Mesenchymal stem cell (in vitro differentiated cells and primary cell): ENCODE measurements at places on chromosomes 6 and 20.

DNA sequence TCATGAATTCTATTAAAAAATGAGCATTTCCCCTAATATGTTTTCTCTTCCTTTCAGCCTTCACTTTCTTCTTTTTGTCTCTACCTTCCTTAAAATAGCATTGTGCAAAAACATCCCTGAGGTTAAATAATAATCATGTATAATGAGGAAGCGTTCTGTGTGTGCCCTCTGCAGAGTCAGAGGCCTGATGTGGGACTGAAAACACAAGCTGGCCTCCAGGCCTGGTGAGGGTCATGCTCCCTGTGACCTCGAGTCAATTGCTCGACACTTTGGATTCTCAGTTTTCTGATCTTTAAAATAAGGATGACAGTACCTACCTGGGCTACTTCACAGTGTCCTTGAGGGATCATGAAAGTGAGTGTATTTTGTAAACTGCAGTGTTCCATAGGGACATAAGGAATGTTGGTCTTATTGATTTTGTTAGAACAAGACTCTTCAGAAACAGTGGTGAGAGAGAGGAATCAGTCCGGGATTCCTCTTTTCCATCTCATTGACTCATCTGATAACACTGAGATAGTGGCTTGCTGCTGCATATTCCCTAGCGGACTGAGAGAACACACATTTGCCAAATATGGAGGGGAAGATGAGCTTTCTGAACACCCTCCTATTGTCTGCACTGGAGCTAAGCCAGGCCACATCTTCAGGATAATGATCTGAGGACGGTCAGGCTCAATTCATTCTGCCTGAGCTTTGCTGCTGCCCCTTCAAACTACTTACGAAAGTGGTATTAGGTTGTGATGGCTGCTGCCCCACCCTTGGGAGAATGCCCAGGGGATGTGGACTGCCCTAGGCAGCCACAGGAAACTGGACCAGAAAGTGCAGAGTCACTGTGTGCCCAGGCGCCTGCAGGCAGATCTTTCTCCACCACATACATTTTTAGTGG lies 39.6 kb upstream of the PDE7B start:
- no peaks in the 10 kb centered on the region for H3K4me1 ChIP-seq
- H3K4me3 ChIP-seq, result no peak overlapping the region
- DNase-seq, result peak; percentile 68
- H3K27me3 ChIP-seq, result no peaks in the 10 kb centered on the region
- no peaks in the 10 kb centered on the region for H3K36me3 ChIP-seq

- no peaks in the 10 kb centered on the region for H3K36me3 ChIP-seq
- no peaks in the 10 kb centered on the region for H3K4me1 ChIP-seq
- DNase-seq, result no peak
- H3K27me3 ChIP-seq, result no peaks in the 10 kb centered on the region
- H3K27ac ChIP-seq, result no peak overlapping the region
These were observed 299.1 kb downstream of the EPHA7 start for GRCh38 chr6:93120154-93120742.

GRCh38 chr20:63082308-63082938 lies 75.7 kb upstream of the BHLHE23 start:
- H3K4me3 ChIP-seq, result no peak overlapping the region
- no peaks in the 10 kb centered on the region for H3K4me1 ChIP-seq
- H3K36me3 ChIP-seq, result no peaks in the 10 kb centered on the region
- no peak overlapping the region for H3K27ac ChIP-seq
- no peak for DNase-seq

GRCh38 chr20:371755-372542 lies 8.6 kb upstream of the TRIB3 start:
- no peaks in the 10 kb centered on the region for H3K36me3 ChIP-seq
- peak; percentile 94 for DNase-seq
- H3K27me3 ChIP-seq, result no peaks in the 10 kb centered on the region
- no peak overlapping the region for H3K4me3 ChIP-seq

GRCh38 chr20:51426718-51427650 lies 115.5 kb downstream of the NFATC2 start:
- no peak for DNase-seq
- peaks cover 6% of the 10 kb centered on the region for H3K4me1 ChIP-seq
- no peak overlapping the region for H3K27ac ChIP-seq
- H3K36me3 ChIP-seq, result no peaks in the 10 kb centered on the region

- H3K4me3 ChIP-seq, result no peak overlapping the region
- no peaks in the 10 kb centered on the region for H3K27me3 ChIP-seq
- DNase-seq, result no peak
- H3K4me1 ChIP-seq, result peaks cover 5% of the 10 kb centered on the region
- peaks cover 11% of the 10 kb centered on the region for H3K36me3 ChIP-seq
- no peak overlapping the region for H3K27ac ChIP-seq
These were observed 31.4 kb downstream of the HIVEP2 start for GRCh38 chr6:142913511-142914047.

GRCh38 chr6:138769102-138769676 lies 4.4 kb upstream of the CCDC28A start:
- no peak overlapping the region for H3K4me3 ChIP-seq
- no peak overlapping the region for H3K27ac ChIP-seq
- H3K4me1 ChIP-seq, result no peaks in the 10 kb centered on the region
- DNase-seq, result peak; percentile 67
- H3K36me3 ChIP-seq, result no peaks in the 10 kb centered on the region

DNA sequence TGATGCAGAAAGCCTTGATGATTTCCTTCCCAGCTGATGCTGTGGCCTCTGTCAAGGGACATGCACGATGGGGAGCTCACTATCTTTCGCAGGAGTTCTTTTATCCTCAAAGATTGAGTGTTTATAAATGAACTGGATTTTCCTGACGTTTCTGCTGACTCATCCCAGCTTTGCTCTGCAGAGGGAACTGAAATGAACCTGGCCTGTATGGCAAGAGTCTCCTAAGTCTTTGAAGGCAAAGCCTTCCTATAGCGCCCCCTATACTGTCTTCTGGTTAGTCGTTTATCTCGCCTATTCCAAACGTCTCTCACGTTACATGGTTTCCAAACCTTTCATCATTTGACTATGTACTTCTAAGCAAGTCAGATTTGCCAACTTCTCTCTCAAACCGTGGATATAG lies 565.3 kb downstream of the KIF16B start:
- no peaks in the 10 kb centered on the region for H3K36me3 ChIP-seq
- H3K4me1 ChIP-seq, result peaks cover 8% of the 10 kb centered on the region
- no peak overlapping the region for H3K4me3 ChIP-seq

GRCh38 chr6:158038291-158039177 lies 56.9 kb downstream of the SYNJ2 start:
- H3K36me3 ChIP-seq, result peaks cover 32% of the 10 kb centered on the region
- peaks cover 53% of the 10 kb centered on the region for H3K4me1 ChIP-seq
- H3K4me3 ChIP-seq, result no peak overlapping the region
- no peaks in the 10 kb centered on the region for H3K27me3 ChIP-seq

DNA sequence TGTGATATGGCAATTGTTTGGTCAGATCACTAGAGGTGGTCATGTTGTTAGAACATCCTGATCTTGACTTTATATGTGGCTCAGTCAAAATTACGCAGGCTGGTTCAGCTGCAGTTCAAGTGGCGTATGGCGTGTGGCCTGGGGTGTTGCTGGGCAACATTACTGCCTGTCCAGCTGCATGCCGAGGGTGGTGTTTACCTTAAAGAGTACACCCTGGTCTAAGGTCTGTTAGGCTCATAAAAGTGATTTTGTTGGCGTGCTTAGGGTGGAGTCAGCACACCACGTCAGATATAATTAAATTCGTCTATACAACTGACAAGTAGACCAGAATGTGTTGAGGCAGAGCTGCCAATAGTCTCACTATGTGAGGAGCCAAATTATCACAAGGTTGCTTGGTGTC lies 55.6 kb upstream of the NEDD9 start:
- no peaks in the 10 kb centered on the region for H3K4me1 ChIP-seq
- no peaks in the 10 kb centered on the region for H3K27me3 ChIP-seq
- no peaks in the 10 kb centered on the region for H3K36me3 ChIP-seq
- no peak for DNase-seq
- H3K4me3 ChIP-seq, result no peak overlapping the region

DNA sequence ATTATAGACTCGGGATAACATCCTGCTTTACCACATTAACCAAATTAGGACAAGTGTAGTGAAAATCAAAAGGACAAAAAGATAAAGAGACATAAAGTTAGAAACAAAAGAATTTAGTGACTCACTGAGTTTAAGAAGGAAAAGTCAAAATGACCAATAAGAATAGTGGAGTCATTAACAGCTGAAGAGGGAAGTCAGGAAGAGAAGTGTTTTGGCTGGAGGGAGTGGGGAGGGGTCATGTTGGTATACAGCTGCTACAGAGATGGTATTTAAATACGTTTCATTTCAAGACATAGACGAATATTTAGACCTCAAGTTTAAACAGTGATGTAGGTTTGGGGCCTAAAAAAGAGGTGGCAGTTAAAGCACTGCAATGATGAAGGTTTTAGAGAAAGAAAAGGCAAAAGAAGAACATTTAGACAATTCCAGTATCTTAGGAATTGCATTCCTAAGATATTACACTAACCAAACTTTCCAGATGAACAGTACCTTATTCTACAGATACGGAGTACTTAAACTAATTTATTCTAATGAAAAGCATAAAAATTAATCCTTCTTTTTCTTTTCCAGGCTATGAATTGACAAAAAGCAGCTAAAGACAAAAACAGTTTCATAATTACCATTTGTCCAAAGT lies 10.6 kb downstream of the FKBP5 start:
- no peaks in the 10 kb centered on the region for H3K36me3 ChIP-seq
- H3K27me3 ChIP-seq, result no peaks in the 10 kb centered on the region
- H3K4me3 ChIP-seq, result no peak overlapping the region
- peaks cover 4% of the 10 kb centered on the region for H3K4me1 ChIP-seq

- H3K4me1 ChIP-seq, result no peaks in the 10 kb centered on the region
- no peaks in the 10 kb centered on the region for H3K27me3 ChIP-seq
- DNase-seq, result no peak
- H3K27ac ChIP-seq, result no peak overlapping the region
These were observed 261.3 kb downstream of the ESR1 start for GRCh38 chr6:152068622-152069261.

- H3K36me3 ChIP-seq, result peaks cover 13% of the 10 kb centered on the region
- H3K4me3 ChIP-seq, result no peak overlapping the region
- DNase-seq, result no peak
- no peak overlapping the region for H3K27ac ChIP-seq
- H3K27me3 ChIP-seq, result no peaks in the 10 kb centered on the region
- peaks cover 2% of the 10 kb centered on the region for H3K4me1 ChIP-seq
These were observed 140.2 kb upstream of the CARMIL1 start for GRCh38 chr6:25138934-25139415.

DNA sequence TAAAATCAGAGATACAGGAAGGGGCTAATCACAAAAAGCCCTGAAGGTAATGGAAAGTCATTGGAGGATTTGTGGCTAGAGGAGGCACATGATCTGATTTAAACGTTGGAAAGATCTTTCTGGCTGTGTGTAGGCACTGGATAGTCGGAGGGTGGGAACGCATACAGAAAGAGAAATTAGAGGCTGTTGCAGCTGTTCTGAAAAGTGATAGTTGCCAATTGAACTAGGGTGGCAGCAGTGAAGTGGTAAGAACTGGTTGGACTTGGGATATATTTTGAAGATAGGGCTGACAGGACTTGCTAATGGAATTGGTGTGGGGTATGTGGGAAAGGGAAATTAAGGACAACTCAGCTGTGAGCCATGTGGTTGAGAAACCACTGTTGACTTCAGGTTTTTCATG lies 223.6 kb downstream of the OGFRL1 start:
- peaks cover 2% of the 10 kb centered on the region for H3K4me1 ChIP-seq
- H3K27ac ChIP-seq, result no peak overlapping the region
- no peak overlapping the region for H3K4me3 ChIP-seq
- no peaks in the 10 kb centered on the region for H3K36me3 ChIP-seq
- DNase-seq, result no peak
- H3K27me3 ChIP-seq, result no peaks in the 10 kb centered on the region

DNA sequence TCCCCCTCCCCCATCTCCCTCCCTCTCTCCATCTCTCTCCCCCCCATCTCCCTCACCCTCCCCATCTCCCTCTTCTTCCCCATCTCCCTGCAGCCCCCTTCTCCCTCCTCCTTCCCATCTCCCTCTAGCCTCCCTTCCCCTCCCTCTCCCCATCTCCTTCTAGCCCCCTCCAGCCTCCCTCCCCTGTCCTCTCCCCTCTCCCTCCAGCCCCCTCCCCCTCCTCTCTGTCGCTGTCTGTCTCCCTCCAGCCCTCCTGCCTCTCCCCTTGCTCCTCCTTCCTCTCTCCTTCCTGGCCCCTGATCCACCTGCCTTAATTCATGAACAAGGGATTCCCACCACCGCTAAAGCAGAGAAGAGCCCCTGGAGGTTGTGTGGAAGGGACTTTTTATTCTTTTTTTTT lies 26.9 kb upstream of the CHMP4B start:
- DNase-seq, result no peak
- no peak overlapping the region for H3K4me3 ChIP-seq
- no peaks in the 10 kb centered on the region for H3K27me3 ChIP-seq
- peaks cover 11% of the 10 kb centered on the region for H3K36me3 ChIP-seq
- peaks cover 8% of the 10 kb centered on the region for H3K4me1 ChIP-seq

DNA sequence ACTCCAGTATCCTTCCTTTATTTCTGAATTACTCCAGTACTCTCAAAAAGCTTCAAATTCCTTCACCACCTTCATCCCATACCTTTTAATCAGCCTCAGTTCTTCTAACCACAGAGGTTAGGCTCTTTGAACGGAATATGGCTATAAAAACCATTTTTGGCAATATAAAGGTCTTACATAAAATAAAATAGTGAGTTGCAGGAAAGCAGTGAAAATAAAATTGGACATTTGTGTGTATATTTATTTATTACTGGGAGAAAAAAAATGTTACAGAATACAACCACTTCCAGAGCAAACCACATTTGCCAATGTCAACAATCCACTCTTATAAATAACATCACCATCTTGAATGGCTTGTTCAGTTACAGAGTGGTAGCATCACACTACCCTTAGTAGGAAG lies 7.7 kb downstream of the HDDC2 start:
- H3K36me3 ChIP-seq, result peaks cover 10% of the 10 kb centered on the region
- H3K4me1 ChIP-seq, result no peaks in the 10 kb centered on the region
- no peak for DNase-seq

- no peak overlapping the region for H3K4me3 ChIP-seq
- no peak for DNase-seq
- H3K27me3 ChIP-seq, result no peaks in the 10 kb centered on the region
These were observed 66.7 kb downstream of the ELOVL2 start for GRCh38 chr6:10977231-10977968.

DNA sequence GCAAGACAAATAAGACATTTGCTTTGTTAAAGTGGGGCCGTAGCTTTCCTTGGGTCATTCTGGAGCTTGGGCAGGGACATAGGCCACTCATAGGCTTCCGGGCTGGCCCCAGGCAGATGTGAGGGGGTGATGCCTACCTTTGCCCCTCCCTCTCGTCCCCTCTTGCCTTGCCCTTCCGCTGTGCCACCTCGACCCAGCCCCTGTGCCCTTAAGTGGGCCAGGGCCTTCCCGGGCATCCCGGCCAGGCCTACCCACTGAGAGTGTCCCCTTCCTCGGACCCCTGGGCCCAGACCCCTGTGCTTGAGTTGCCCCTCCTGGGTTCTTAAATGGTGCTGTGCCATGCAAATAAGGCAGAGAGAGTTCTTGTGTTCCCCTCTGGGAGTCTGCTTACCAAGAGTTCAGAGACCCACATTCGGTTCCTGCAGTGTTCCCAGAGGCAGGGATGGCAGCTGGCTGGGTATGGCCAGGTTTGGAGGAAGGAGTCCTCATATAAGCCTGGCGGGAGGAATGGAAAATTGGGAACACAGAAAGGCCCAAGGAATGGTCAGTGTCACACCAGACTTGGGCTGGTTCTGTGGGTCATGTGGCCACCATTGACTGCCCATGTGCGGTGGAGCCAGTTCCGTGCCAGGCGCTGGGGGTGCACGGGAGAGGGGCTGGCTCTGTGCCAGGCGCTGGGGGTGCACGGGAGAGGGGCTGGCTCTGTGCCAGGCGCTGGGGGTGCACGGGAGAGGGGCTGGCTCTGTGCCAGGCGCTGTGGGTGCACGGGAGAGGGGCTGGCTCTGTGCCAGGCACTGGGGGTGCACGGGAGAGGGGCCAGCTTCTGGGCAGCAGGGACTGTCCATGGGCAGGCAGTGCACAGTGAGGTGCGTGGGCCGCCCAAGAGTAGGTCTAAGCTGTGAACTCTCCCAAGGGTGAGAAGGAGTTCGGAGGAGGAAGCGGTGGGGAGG lies 173.5 kb upstream of the SNX9 start:
- DNase-seq, result no peak
- H3K4me1 ChIP-seq, result peaks cover 6% of the 10 kb centered on the region
- H3K27me3 ChIP-seq, result no peaks in the 10 kb centered on the region
- peaks cover 16% of the 10 kb centered on the region for H3K36me3 ChIP-seq
